ENCODE measurements at places on chromosomes 4 and X.
A peak's percentile ranks its signal among the peaks of the same experiment; 100 is the strongest.

DNA sequence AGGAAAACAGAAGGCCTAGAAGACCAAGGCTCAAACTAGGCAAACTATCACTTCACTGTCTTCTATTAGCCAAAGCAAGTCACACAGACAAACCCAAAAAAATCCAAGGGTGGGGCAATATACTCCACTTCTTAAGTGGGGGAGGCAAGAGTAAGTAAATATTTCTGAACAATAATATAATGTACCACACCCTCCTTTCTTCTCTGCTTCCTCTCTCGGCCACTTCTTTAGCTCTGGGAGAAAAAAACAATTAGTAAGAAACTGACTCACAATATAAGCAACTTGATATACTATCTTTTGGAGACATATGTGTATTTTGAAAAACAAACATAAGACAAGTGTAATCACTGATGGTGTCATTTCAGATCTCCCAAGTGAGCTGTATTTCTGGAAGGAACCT is 14.8 kb downstream of the DCAF8L1 start:
- no peak for DNase-seq

- no peak for DNase-seq
These were observed 611.0 kb downstream of the NLGN4X start for GRCh38 chrX:5617666-5618065.

DNA sequence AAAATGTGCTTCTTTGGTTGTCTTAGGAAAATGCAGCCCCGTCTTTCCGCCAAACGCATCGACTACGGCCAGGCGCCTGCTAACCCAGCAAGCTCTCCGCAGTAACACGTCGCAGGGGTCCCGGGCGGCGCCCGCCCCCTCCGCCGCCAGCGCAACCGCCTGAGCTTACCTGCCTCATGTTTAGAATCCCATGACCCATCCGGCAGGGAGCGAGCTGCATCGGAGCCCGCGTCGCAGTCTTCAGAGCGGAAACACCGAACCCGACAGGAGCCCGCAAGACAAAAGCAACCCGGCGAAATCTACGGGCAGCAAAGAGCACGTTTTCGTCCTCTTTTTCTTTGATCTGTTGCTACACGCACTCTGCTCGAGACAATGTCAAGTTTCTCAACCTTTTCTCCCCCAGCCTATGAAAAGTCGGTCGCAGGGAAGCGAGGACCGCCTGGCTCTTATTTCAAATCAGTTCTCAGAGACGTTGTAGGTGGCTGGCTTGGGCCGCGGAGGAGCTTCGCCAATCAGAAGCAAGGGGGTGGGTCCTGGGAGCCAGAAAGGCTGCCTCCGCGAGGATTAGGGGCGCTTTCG is at the start of gene MID1:
Gene MID1 (minus strand): TSS at position 465 of the 579 bp plus-strand sequence. CDS start 53,038 bp downstream, outside the sequence.
- DNase-seq, result peak; percentile 65

GRCh38 chr4:67103001-67103747 is 442.1 kb downstream of the CENPC start:
- DNase-seq, result no peak

DNA sequence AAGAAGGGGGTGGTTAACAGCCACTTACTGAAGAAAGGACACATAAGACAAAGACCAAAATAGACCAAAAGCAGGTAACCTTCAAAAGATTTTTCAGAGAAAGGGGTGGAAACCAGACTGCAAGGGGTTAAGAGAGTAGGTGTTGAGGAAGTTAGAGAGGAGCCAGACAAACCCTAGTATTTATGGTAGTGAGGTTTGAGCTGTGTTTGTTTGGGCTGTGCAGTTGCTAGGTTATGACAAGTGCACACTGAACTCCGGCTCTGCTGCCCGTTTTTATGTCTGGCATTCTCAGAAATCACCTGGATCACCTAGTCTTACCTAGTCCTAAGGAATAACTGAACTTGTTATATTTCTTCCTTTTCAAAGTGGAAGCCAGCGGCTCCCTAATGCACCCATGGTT is 22.9 kb upstream of the G3BP2 start:
- DNase-seq, result no peak

- no peak for DNase-seq
These were observed 80.2 kb upstream of the PLAC1 start for GRCh38 chrX:134738445-134738844.

DNA sequence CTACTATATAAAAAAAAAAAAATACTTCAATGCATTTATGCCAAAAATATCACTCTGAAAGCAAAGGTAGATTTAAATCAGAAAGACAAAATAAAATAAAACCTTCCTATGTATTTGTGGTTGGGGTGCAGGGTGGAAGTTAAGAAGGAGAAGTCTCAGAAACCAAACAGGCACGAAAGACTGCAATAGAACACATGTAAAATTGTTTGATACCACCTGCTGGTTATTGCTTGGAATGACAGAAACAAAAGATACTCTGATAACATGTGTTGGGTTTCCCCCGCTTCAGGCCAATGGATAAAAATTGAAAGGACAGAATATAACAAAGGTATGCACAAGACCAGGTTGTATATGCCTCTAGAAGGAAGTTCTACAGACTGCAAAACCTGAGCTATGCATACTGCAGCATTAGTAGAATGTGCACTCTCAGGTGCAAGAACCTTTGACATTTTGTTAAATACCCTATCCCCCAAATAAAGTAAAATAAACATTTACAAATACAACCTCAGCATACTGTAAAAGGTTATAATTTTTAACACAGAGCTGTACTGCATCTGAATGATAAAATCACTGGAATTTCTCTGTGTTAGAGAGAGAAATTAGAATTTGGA is 118.8 kb downstream of the GABRA2 start:
- no peak for DNase-seq

- DNase-seq, result no peak
These were observed 60.6 kb downstream of the GABRA2 start for GRCh38 chr4:46329118-46329976.

GRCh38 chrX:123173833-123174232 is 10.2 kb upstream of the GRIA3 start:
- no peak for DNase-seq

DNA sequence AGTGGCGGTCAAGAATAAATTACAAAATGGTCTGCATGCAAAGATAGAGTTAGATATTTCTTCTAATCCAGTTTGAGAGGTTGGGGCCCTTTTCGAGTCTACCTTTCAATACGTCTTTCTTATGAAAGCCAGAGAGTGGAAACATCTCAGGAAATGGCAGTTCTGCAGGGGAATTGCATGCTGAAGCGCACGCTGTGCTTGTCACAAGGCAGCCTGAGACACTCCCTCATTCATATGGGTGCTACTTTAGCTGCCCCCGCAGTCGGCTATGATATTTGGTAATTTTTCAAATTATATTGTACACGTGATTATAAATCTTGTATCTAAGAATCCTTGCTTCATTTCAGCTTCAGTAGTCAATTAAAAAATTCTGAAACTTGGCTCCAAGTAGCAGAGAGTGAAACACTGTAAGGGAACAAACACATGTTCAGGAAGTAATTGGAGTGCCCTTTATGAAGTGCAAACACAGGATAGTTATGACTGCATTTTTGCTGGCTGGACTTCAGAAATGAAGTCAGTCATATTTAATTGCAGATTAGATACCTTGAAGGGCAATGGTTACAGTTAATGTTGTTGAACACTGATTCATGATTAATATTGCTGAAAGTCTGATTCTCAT is 145.5 kb upstream of the NAP1L5 start:
- DNase-seq, result no peak

DNA sequence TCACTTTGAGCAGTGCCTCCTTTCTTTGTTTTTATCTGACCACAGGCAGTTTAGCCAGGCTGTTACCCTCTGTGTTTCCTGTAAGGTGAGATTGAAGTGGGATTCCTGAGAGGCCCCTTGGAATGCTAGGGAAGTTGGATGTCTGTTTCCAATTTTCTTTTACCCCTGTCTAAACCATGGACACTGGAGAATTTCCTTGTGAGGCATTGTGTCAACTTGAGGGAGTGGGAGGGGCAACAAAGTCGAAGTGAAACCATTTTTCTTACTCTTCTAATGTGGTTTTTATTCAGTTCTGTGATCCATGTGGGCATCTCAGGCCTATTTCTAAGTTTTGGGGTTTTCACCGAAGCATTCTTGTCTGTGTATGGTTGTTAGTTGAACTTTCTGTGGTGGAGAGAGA is 296.1 kb upstream of the UGT8 start:
- no peak for DNase-seq

- DNase-seq, result no peak
These were observed 35.2 kb downstream of the EDNRA start for GRCh38 chr4:147516133-147516532.

DNA sequence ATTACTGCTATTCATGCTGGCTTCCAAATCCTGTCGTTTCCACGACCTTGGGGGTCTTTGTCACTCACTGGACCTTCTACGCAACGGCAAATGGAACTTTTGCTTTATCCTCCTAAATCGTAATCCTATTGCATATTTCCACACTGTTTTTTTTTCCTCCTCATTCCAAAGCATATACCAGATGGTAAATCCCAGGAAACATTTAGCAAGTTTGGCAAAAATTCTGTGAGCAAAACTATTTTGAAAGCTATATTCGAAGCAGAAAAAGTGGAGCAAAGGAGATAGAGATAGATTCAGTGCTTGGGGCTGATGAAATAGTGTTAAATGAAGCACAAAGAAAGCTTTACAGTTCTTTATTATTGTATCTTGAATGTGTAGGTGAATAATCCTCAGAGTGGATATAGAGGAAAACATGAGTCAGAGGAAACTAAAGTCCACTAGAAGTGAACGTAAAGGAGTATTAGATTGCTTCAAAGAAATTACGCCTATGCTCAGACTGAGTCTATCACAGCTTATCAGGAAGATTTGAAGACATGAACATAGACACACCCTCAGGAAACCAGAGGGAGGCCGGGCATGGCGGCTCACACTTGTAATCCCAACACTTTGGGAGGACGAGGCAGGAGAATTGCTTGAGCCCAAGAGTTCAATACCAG is 50.2 kb upstream of the FAM9A start:
- no peak for DNase-seq

DNA sequence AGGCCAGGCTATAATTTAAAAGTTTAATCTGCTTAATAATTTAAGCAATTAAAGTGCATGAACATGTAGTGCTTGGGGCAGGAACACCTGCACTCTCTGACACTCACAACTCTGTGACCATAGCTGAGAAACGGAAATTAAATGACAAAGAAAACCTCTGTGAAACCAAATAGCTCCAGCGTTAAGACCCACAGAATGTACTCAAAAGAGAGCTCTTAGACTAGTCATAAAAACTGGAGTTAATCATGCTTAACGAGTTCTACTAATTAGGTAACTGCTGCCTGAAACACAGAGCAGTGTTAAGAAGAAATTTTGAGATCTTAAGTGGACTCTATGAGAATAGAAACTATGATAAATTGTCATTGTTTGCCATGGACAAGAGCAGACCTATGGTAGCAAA is 174.4 kb upstream of the SPIN4 start:
- no peak for DNase-seq

Measured in anterior cingulate cortex (tissue), 58 donors.